ENCODE measurements at places on chromosomes 11 and 22.

GRCh38 chr11:22640862-22641261 lies 15.2 kb upstream of the FANCF start:
- no peak for DNase-seq

- DNase-seq, result no peak
Observed at GRCh38 chr11:125180413-125181305, 16.1 kb downstream of the PKNOX2 start.

DNA sequence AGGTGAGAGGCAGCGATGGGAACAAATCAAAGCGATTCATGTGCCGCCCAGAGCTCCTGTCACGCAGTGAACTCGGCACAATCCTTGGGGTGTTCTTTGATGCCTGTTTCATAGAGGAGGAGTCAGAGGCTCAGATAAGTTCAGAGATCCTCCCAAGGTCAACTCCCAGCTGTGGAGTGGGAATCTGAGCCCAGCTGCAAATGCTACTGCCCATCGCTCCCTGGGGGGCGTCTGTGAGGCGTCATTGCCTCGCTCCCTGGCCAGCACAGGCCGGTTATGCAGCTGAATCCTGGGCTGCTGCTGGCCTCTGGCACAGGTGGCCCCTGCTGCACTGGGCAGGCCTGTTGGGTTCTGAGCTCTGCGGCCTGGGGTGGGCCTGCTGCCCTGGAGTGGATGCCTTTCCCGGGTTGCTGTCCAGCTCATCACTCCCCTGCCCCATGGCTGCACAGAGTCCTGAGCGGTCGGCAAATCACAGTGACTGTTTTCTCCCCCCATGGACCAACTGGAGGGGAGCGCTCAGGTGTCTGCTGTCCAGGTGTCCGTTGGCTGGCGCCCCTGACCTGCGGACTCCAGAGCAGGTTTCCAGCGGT lies 36.3 kb upstream of the SHISAL1 start:
- DNase-seq, result no peak

GRCh38 chr11:69511358-69512055 lies 30.0 kb downstream of the LINC01488 start:
- DNase-seq, result no peak

DNA sequence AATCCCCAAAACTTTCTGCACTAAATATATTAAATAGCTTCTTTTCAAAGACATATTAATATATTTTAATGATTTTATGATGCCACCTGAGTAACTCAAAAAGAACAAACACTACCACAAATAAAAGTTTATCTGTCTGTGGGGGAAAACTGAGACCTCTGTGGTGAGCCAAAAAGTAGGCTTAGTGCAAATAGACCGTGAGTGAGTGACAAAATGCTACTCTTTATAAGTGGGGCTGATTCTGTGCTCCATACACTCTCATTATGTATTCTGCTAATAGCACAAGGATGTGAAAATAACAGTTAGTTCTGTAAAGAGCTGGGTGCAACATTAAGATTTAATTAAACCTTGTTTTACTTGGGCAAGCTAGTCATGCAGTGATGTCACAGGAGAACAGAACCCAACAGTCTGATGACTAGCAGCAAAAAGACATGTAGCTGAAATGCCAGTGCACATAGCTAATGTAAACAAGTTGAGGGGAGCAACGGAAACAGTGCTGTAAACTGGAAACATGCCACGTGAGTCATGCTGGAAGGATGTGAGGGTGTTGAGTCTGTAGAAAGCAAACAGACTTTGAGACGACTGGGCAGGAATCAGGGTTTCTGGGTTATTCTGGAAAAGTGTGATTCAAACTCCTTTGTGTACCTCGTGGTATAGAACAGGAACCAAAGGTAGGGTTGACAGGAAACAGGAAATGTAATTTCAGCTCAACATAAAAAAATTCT lies 1130.4 kb downstream of the LRRC4C start:
- DNase-seq, result no peak

GRCh38 chr11:102423936-102424335 lies 28.6 kb downstream of the TMEM123 start:
- DNase-seq, result no peak

DNA sequence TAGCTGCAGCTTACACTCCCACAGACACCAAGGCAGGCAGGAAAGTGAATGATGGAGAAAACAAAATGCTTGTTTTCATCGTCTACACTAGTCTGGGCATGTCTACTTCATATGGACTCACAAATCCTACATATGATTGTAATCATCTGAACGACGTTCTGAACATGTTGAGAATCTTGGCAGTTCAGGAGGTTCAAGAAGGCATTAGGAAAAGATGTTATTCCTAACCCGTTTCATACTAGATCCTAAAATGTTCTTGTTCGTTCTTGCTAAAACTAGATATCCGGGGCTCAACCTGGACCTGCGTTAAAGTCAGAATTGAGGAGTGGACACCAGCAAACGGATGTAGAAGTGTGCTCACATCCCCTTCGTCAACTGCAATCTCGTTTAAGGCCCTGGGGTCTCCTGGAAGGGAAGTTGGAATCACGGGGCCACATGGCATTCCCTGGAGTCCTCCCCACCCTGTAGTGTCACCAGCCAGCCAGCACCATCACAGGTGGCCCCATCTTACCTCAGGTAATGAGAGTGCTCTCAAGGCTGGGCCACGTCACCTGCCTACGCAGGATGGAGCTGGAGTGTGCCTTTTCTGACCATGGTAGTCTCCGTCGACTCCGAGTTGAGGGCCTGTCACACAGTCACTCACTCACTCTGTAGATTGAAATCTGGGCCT lies 37.3 kb downstream of the C11orf58 start:
- DNase-seq, result no peak

- DNase-seq, result no peak
Observed at GRCh38 chr11:31702966-31703365, 108.2 kb downstream of the PAX6 start.

GRCh38 chr11:62401356-62401755 lies 17.5 kb upstream of the SCGB1A1 start:
- no peak for DNase-seq
